Nucleus accumbens (tissue), 56 donors: ENCODE measurements at places on chromosomes 5 and 9.

GRCh38 chr9:111038331-111039230, at the start of gene LPAR1:
LPAR1 (minus strand) TSS chr9:111038470; CDS start chr9:110972117, 66,353 bp downstream.
- DNase-seq = no peak

- DNase-seq = no peak
Measured at GRCh38 chr5:110333384-110333783, 393.1 kb downstream of the TMEM232 start.

- no peak for DNase-seq
Measured at GRCh38 chr5:160423099-160423498, 1.4 kb downstream of the PTTG1 start.

DNA sequence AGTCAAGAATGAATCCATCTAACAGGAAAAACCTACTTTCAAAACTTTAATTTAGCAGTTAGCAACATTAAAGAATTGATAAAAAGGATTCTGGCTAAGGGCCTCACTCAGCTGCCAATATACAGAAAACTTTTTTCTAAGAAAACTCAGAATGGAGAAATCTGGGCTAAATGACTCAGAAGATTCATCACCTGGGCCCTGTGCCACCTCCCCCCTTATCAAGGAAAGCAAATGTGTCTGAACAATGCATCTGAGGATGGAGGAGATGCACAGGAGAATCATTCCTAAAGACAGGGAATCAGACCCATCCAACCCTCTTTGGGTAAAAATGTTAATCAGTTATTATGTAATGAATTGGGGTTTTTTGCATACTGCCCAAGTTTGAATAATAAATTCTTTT, 592.0 kb upstream of the DMAC1 start:
- no peak for DNase-seq

DNA sequence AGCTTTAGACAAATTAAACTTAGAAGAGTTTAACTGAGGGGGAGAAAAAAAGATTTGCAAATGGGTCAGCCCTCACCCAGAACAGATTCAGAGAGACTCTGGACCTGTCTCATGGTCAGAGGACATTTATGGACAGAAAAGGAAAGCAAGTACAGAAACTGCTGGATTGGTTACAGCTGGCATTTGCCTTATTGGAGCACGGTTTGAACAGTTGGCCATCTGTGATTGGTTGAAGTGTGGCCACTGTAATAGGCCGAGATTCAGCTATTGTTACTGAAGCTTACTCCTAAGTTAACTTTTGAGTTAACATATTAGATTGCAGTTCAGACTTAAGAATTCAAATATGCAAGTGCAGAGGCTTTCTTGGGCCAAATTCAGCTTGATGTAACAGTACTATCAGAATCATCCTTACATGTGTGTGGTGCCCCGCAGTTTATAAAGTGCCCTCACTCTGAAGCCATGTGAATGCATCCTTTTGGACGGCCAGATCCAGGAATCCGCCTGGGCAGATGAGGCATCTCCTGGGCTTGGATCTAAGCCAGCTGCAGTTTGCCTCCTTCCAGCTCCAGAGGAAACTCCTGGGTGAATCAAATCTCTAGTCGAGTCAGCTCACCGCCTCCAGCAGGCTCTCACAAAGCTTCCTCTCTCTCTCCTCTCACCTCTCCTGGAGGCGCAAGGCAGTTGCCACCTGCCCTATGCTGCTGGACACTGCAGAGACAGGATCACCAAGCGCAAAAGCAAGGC, 165.2 kb downstream of the ADAMTS12 start:
- no peak for DNase-seq

- no peak for DNase-seq
Measured at GRCh38 chr9:109602987-109603386, 104.9 kb upstream of the PTPN3 start.

DNA sequence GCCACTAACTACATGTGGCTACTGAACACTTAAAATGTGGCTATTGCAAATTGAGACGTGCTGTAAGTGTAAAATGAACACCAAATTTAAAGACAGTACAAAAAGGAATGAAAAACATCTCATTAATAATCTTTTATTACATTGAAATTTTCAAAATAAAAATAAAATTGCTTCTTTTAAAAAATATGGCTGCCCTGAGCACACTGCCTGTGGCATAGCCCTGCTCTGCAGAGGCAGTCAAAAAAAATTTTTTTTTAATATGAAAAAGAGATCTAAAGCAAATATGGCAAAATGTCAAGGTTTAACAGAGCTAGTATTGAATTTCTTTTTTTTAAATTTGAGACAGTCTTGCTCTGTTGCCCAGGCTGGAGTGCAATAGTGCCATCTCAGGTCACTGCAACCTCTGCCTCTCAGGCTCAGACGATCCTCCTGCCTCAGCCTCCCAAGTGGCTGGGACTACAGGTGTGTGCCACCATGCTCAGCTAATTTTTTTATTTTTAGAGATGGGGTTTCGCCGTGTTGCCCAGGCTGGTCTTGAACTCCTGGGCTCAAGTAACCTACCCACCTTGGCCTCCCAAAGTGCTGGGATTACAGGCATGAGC, 25.6 kb downstream of the CARNMT1 start:
- no peak for DNase-seq

DNA sequence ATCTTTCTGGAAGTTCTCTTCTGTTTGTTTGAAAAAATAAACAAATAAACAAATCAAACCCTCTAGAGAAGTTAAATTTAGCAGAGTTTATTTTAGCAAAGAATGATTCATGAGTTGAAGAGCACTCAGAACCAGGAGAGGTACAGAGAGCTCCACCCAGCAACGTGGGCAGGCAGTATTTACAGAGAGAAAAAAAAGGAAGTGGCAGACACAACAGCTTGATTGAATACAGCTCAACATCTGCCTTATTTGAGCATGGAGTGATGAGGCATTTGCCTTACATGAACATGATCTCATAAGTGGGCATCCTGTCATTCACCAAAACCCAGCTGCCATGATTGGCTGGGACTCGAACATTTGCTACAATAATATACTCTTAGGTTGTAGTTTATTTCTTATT, 381.6 kb upstream of the ADAMTS16 start:
- DNase-seq = no peak

- no peak for DNase-seq
Measured at GRCh38 chr9:98109052-98109451, 10.0 kb downstream of the TRIM14 start.

DNA sequence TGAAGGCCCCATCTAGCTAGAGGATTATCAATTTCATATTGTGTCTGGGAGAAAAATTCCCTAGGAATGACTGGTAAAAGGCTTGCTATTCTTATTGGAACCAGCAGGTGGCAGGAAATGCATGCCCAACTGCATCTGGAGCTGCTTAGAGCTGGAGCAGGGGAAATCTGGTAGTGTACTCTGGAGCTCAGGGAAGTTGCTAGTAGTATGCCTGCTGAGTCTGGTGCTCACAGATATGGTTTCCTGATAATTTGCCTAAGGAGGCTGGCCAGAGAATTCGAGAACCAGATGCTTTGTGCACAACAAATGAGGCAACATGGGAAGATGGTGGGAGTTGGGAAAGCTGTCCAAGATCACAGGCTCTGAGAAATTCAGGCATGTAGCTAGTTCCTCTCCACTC, 53.7 kb downstream of the G3BP1 start:
- peak; percentile 19 for DNase-seq

DNA sequence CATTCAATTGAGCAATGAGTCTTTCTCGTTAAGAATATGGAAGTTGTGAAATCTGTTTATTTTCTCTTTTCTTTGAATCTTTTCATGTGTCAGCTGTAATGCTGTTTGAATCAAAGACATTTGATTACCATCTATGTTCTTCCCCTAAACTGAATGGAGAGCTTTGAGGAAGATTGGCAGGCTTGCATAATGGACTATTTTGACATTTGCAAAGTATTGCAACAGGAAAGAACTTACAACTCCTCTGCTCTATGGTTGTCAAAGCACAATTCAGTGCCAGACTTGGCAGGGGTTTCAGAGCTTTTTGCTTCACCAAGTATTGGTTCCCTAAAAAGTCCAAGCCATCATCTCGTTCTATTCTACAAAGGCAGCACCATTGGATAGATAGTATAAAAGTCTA, 549.0 kb upstream of the NUDT12 start:
- no peak for DNase-seq

- no peak for DNase-seq
Measured at GRCh38 chr9:125890826-125891225, 143.7 kb downstream of the PBX3 start.

DNA sequence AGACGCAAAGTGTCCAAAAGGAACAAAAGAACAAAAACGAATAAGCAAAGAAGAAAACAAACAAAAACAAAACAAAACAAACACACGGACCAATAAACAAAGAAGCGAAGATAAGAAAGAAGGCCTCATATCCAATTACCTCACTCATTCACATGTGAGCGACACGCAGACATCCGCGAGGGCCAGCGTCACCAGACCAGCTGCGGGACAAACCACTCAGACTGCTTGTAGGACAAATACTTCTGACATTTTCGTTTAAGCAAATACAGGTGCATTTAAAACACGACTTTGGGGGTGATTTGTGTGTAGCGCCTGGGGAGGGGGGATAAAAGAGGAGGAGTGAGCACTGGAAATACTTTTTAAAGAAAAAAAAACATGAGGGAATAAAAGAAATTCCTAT, 28.3 kb upstream of the WWC1 start:
- no peak for DNase-seq

- DNase-seq = no peak
Measured at GRCh38 chr9:32550150-32550561, 2.0 kb upstream of the SMIM27 start.

- no peak for DNase-seq
Measured at GRCh38 chr9:108217431-108218349, 638.1 kb downstream of the ACTL7B start.

GRCh38 chr9:97940741-97941140, 2.8 kb upstream of the HEMGN start:
- DNase-seq = no peak

DNA sequence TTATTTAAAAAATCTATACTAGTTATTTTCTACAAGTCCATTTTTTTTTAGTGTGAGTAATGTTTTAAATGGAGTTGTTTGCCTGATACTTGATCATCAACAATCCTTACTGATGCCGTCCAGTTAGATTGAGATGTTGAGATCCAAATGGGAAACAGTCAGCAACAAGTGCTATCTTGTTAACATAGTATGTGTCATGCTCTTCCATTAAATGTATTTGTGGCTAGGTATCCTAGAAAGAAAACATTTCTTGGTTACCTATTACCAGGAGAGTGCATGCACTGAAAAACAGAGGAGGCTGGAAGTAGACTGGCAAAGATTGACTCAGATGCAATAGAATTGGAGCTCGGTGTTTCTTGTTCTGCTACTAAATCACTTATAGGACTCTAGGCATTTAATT, 123.4 kb upstream of the MAN2A1 start:
- DNase-seq = no peak

- no peak for DNase-seq
Measured at GRCh38 chr5:137758715-137759306, 4.6 kb upstream of the HNRNPA0 start.

DNA sequence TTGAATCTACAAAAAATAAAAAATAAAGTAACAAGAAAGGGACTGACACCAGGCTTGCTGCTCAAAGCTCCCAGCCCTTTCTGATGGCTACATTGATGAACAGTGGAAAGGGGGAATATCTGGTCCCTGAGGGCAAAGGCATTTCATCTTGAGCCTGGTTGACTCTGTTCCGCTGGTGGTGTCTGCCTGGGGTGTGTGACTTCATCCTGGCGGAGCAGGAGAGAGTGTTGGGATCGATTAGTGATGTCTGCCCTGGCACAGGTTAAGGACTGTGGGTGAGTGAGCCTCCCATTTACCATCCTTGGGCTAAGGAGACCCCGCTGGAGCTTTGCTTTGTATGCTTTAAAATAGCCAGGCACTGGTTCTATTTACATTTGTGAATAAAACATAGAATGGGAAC, 56.9 kb upstream of the ASS1 start:
- no peak for DNase-seq

GRCh38 chr5:109873687-109874086, 184.0 kb downstream of the MAN2A1 start:
- DNase-seq = no peak

DNA sequence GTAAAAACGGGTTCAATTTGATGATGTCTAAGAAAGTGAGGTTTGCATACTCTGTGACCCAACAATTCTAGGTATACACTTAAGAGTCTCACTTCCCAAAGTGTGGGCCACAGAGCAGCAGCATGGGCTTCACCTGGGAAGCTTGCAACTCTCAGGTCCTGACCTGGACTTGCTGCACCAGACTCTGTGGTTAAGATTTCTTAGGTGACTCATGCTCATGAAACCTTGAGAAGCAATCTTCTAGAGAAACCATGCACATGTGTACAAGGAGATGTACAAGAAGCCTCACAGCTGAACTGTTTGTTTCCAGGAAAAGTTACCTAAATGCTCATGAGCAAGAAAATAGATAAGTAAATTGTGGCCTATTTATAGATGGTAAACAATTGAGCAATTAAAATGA, 30.0 kb downstream of the DNAJC21 start:
- no peak for DNase-seq

DNA sequence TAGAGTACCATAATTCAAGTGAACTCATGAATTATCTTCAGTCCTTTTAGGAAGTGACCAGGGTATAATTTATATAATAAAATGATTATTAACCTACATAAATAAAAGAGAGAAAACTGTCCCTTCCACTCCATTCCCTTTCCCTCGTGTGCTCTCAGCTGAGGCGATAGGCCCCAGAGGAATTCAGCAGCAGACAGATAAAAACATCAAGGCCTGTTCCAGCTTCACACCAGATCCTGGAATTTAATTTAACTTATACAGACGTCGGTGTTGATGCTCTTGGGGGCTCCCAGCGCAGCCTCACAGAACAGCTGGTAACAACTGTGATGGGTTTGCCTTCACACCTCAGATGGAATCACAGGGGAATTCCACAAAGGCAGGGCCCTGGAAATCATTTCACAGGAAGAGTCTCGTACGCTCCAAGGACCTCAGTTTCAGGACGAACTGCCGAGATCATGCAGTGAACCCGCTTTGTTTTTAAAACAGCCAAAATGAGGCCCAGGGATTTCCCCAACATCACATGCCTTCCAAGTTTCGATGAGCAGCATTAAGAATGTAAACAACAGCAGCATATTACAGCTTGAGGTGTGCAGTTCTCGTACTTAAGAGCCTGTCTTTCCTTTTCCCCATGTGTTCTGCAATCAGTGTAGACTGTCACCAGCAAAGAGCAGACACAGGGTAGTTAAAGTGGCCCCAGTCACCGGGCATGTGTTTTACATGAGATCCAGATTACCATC, 73.6 kb upstream of the ALDH1B1 start:
- no peak for DNase-seq
